ENCODE measurements at places on chromosomes 6 and 20.

GRCh38 chr6:152244998-152245630, 392.0 kb downstream of the SYNE1 start:
- DNase-seq: no peak

GRCh38 chr6:11367638-11368199, 135.3 kb upstream of the NEDD9 start:
- no peak for DNase-seq

DNA sequence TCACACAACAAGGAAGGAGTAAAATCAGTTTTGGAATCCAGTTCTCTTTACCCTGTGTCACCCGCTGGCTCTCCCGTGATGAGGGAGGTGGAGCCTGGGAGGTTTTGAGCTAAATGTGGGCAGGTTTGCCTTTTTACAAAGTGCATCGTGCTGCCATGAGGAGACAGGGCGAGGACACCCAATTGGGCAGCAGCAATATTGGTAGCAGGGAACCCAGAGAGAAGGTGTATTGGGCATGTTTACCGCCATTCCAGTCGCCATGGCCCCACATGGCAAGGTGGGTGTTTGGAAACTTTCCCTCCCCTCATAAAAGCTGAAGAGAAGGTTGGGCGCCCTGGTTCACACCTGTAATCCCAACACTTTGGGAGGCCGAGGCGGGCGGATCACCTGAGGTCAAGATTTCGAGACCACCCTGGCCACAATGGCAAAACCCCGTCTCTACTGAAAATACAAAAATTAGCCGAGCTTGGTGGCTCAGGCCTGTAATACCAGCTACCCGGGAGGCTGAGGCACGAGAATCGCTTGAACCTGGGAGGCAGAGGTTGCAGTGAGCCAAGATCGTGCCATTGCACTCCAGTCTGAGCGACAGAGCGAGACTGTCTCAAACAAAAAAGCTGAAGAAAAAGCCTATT, 3.5 kb upstream of the UBE2V1 start:
- DNase-seq: no peak

- DNase-seq: no peak
Observed at GRCh38 chr20:63084563-63084927, 77.8 kb upstream of the BHLHE23 start.

DNA sequence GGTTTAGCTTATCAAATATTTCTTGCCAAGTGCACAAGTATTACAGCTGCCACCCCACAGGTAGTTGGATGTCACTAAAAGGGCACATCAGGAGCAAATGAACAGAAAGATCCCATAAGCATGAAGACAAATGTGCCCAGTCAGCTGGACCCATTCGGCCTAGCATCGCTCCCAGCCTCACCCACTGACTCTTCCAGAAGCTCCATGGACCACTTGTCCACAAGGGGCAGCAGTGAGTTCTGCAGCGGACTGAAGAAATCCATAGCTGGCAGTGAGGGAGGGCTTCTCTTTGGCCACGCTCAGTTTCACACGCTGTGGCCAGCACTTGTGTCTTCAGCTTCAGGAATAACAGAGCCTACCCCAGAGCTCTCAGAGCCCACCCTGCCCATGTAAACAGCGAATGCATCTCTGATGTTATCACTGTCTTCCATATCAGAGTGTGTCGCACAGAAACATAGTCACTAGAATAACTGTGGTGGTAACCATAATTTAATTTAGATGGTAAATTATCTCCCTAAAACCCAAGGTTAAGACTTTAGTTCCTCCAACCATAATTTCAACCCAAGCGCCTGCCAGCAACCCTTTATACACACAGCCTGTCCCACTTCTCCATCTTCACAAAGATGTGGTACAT, 15.8 kb downstream of the CGA start:
- peak; percentile 1 for DNase-seq

DNA sequence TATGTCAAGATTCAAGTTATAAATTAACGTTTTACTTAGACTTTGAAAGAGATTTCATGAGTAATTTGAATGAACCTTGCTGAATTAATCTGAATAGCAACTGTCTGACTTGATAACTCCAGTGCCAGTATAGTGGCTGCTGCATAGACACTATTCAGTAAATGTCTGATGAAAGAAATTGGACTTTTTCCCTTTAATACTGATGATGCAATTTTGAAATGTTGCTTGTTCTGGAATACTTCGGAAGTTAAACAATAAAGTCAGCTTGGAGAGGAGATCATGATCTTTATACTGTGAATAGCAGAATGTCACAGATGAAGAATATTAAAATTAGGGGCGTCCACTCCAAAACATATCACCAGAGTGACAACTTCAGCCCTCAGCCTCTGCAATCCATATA, 3.6 kb upstream of the PGBD1 start:
- DNase-seq: no peak

- DNase-seq: no peak
Observed at GRCh38 chr6:465531-466348, 74.2 kb downstream of the IRF4 start.

GRCh38 chr6:14925699-14926026, 320.2 kb upstream of the JARID2 start:
- no peak for DNase-seq

- DNase-seq: no peak
Observed at GRCh38 chr20:51429144-51429482, 113.4 kb downstream of the NFATC2 start.

- DNase-seq: no peak
Observed at GRCh38 chr6:170269151-170269845, 21.6 kb downstream of the DLL1 start.

- no peak for DNase-seq
Observed at GRCh38 chr20:15032352-15032622, 694.9 kb upstream of the FLRT3 start.

DNA sequence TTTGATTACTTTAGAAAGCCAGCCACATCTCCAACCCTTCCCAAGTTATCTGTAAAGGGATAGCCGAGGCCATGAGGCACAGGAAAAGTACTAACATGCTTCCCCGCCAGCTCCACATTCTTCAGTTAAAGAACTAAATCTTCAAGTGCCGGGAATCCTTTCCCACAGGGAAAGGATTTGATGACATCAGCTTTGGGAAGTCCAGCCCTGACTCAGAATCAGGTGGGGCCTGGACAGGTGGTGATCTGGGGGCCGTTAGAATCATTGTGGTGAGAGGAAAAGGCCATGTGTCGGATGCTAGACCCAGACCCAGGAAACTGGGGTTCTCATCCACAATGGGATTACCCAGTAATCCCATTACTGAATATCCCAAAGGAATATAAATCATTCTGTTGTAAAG, 580.0 kb downstream of the QKI start:
- DNase-seq: no peak

GRCh38 chr6:3489961-3490624, 33.2 kb upstream of the SLC22A23 start:
- no peak for DNase-seq

DNA sequence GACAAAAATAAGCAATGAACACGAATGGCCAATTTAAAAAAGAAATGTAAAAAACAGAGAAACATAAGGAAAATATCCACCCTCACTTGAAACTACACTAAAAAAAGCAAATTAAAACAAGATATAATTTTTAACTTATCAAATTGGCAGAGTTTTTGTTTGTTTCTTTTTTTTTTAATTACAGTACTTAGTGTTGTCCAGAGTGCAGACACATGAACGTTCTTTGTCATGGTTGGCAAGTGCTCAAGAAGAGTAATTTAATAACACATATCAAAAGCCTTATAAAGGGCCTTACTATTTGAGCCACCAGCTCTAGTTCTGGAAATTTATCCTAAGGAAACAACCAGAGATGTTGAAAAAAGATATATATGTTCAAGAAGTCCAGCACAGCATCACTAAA, 142.3 kb downstream of the ATXN1 start:
- no peak for DNase-seq

DNA sequence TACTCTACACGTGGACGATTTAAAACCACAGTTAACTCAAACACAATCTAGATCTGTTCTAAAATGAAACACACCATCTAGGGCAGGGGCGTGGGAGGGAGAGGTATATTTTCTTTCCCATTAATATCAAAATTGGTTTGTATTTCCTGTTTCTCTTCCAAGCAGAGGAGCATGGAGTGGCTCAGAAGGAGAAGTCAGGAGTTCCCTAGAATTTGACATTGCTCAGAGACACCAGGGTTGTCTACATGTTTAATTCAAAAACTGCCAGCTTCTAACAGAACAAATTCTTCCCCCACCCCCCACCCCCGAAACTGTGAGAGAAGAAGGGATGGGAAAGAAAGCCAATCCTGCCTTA, 2.3 kb downstream of the PREX1 start:
- DNase-seq: no peak

- no peak for DNase-seq
Observed at GRCh38 chr6:135193221-135193620, 12.1 kb downstream of the MYB start.

DNA sequence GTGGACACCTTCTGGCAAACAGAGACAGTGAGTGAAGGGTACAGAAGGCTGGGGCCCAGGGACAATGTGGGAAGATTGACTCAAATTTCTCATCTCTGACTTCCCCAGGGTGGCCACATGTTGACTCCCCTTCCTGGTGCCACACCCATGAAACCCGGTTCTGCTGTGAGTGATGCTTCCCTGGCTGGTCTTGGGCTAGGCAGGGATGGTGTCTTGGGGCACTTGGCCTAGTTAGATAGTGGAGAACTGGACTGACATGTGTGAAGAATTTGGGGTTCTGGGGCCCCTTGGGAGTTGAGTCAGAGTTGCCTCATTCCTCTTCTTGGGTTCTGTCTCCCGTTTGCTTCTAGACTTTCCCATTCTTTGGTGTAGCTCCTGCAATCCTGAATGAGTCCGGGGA, 34.2 kb downstream of the GSS start:
- no peak for DNase-seq

DNA sequence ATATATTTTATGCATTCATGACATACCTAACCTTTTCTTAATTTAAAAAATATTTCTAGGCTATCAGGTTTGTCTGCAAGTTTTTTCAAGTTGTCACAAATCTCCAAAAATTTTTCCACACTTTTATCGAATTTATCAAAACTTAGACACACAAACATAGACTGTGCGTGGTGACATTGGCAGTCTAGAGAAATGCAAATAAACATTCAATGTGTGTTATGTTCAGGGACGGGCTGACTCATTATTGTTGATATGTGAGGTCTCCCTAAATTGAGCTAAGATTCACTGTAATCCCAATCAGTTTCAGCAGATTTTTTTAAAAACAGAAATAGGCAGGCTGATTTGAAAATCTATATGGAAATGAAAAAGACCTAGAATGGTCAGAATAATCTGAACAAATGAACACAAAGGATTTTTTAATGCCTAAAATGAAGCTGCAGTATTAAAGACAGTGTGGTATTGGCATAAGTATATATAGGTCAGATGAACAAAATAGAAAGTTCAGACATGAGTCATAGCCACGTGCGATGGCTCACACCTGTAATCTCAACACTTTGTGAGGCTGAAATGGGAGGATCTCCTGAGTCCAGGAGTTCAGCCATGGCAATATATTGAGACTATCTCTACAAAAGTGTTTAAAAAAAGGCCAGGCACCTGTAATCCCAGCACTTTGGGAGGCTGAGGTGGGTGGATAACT, 19.2 kb downstream of the BLTP3A start:
- no peak for DNase-seq

GRCh38 chr20:61529354-61529753, 277.3 kb downstream of the CDH4 start:
- no peak for DNase-seq

GRCh38 chr20:38311491-38311890, 7.5 kb downstream of the BPI start:
- DNase-seq: no peak

- no peak for DNase-seq
Observed at GRCh38 chr6:148898376-148899014, 151.7 kb downstream of the UST start.

GRCh38 chr6:2307799-2308198, 62.4 kb upstream of the GMDS start:
- DNase-seq: no peak

DNA sequence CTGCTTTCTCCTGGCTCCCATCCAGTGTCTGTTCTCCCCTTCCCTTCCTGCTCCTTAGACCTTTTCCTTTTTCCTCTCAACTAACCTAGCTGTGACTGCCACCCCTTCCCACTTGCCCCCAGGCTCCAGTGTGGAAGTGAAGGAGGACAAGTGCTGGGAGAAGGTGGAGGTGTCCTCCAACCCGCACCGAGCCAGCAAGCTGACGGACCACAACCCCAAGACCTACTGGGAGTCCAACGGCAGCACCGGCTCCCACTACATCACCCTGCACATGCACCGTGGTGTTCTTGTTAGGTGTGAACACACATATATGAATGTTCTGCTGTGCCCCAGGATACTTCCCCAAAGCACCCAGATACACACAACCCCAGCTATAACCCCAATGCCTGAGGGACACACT, 18.5 kb downstream of the CUL9 start:
- DNase-seq: no peak

DNA sequence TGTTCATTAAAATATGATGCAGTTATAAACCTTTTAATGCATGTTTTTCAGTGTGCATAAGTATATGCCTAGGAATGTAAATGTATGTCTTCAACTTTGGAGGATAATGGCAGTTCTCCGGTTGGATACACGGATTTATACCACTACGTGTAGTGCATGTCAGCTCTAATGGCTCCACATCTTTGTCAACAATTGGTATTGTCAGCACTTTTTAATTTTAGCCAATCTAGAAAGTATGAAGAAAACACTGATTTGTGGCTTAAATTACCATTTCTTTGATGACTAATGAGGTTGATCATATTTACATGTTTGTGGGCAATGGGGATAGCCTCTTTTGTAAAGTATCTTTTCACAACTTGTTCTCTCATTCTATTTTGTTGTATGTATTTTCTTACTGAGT, 10.9 kb upstream of the RAB32 start:
- no peak for DNase-seq

DNA sequence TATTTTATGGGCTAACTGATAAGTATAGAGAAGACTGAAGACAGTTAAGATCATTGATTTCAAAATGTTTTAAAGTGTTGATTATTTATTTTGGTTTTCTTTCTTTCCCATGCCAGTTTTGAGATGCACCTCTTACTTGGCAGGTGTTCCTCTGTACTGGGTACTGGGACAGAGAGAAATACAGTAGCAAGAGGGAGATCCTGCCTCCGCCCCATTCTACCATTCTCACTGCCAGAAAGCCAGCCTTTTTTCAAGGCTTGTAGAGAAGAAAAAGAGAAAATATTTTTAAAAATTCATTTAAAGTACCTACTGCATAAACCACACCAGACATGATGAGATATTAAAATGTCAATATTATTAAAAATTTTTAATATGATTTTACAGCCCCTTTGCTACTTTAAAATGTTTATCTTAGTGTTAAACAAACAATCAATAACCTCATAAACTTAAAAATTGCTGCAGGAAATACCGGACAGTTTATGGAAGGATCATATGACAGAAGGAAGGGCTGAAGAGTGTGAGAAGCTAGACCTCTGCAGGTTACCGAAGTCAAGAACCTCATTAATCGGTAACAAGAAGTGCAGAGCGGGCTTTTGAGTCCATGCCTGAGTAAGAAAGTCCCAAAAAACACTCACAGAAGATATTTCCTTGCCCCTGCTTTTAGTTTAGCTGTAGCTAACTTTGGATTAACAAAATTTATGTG, 117.8 kb upstream of the ESR1 start:
- DNase-seq: no peak
